ENCODE measurements at places on chromosomes 6 and 20. TPM values are rescaled to one million over a fixed set of nuclear protein-coding genes. Genes with fewer than 3 reads are reported as not detected.

DNA sequence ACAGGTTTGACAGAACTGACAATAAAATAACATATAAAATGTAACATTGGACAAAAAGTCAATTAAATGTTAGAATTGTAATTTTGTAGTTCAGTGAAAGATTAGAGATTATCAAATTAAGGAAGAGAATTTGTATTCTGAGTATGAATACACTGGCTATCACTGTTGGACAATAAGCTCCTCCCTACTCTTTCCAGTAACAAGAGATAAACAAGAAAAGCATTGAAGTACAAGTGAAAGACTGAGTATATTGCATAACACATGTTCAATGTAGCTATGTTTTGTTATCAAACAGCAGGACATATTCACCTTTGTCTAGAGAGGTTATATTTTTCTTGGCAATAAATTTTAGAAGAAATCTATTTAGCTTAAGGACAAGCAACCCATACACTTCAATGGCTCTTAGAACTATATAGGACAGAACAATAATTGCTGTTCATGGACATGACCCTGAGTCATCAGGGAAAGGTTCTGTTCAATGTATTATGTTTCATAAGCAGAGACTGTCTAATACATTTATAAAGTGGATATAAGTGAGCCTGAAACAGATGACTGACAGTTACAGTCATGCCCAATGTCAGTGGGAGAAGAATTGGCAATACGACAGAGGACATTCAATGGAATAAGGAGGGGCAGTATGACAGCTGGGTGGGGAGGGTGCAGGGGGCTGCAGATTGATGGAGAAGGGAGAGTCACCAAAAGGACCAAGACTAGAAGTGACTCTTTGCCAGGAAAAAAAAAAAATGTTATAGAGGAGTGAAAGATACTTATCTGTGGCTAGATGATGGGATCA is 520.4 kb downstream of the FRK start:
- DNase-seq = no peak

GRCh38 chr6:2464641-2465040 is 219.2 kb upstream of the GMDS start:
- DNase-seq = no peak

DNA sequence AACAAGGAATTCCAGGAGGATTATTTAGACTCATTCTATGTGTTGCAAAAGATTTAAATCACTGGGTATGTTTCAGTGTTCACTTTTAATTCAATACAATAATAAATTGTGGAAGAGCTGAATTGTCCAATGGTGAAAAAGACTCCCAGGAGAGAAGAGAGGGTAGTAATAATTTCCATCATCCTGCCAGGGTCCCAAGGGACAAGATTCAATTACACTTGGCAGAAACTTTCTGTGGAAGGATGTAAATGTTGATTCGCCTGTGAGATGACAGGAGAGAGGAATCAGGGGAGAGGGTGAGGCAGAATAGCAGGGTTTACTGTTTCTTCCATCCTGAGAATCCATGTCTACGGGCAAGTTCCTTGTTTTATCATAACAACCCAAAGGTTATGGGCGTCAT is 342.7 kb downstream of the ESR1 start:
- no peak for DNase-seq

- no peak for DNase-seq
Observed at GRCh38 chr6:168393126-168393870, 47.7 kb upstream of the SMOC2 start.

GRCh38 chr20:13744352-13744751 is 40.4 kb downstream of the ESF1 start:
- no peak for DNase-seq

GRCh38 chr20:58097429-58097828 is 131.0 kb downstream of the ANKRD60 start:
- no peak for DNase-seq

- no peak for DNase-seq
Observed at GRCh38 chr20:53399592-53400335, 193.9 kb downstream of the ZNF217 start.

GRCh38 chr20:20593447-20594170 is 118.8 kb downstream of the RALGAPA2 start:
- peak; percentile 80 for DNase-seq

GRCh38 chr6:127328043-127328609 is 15.3 kb downstream of the ECHDC1 start:
- no peak for DNase-seq

- DNase-seq = no peak
Observed at GRCh38 chr20:58906894-58907293, 54.4 kb downstream of the GNAS start.

DNA sequence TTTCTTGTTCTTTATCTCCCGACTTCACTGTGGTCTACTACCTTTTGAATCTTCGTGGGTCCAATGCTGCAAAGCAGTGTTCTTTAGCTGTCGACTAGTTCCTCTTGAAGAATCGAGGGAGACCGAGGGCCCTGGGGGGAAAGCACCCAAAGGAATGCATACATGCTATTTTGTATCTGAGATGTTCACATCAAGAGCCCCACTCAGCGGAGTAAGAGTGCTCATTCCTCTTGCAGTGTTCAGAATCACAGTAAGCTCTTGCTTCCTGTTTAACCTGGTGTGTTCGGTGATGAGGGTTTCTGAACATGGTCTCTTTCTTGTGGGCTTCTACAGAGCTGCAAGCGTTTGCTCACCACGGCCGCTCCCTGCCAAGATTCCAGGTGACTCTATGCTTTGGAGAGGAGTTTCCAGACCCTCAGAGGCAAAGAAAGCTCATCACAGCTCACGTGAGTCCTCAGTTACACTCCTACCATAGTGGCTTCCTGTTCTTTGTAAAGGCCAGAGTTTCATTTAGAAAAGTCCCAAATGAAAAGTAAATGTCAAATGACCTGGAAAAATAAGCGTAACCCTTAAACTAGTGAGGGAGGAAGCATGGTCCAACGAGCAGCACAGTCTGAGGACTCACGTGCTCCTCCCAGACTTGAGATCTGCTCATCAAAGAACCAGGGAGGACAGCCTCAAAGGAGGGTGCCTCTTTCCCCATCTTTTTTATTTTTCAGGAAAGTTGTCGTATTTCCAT is 13.3 kb downstream of the IRF4 start:
- DNase-seq = no peak

The SOX18 gene
- total RNA-seq = 13.0 TPM

The SLC35D3 gene
- 0.19 TPM for total RNA-seq

The HLA-DMA gene
- total RNA-seq = 9.0 TPM

The FILIP1 gene
- total RNA-seq = 2.1 TPM

The C6orf132 gene
- total RNA-seq = not detected

The TFEB gene
- 29.4 TPM for total RNA-seq

Data from dorsolateral prefrontal cortex (tissue), 122 donors.